SW480 (cell line): ENCODE measurements at places on chromosomes 2 and 18.

- DNase-seq = no peak
Observed at GRCh38 chr18:73924836-73925235, 222.8 kb downstream of the FBXO15 start.

DNA sequence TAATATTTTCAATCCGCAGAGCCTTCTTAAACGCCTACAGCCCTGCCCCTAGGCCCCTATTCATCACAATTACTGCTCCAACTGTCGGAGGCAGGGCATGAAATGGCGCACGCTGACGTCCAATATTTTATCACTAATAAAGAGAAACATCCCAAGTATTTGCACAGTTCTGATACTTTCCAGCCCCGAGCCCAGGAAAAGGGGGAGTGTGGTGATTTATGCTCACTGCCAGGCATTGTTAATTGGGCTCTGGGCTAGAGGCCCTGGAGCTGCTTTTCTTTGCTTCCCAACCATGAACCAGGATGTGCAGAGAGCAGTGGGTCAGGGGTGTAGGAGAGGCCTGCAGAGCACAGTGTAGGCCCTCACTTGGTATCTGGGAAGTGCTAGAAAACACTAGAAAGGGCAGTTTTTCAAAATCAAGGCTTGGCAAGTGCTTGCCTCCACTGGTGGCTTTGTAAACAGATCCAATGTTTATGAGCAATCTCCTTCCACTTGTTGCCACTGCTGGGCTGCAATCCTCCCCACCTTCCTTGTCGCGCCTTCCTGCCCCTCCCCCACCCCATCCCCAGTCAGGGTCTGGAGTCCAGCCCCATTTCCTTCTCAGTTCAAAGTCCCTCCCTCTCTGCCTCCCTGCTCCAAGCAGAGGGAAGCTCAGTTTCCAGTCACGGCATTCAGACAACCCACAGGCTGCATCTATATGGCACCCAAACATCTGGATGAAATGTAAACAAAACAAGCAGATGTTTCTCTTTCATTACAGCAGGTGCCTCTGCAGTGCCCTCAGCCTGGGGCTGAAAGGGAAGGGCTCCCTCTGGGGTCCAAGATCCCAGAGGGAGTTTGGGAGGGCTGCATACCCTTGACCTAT is 83.9 kb upstream of the PKDCC start:
- peak; percentile 7 for DNase-seq

DNA sequence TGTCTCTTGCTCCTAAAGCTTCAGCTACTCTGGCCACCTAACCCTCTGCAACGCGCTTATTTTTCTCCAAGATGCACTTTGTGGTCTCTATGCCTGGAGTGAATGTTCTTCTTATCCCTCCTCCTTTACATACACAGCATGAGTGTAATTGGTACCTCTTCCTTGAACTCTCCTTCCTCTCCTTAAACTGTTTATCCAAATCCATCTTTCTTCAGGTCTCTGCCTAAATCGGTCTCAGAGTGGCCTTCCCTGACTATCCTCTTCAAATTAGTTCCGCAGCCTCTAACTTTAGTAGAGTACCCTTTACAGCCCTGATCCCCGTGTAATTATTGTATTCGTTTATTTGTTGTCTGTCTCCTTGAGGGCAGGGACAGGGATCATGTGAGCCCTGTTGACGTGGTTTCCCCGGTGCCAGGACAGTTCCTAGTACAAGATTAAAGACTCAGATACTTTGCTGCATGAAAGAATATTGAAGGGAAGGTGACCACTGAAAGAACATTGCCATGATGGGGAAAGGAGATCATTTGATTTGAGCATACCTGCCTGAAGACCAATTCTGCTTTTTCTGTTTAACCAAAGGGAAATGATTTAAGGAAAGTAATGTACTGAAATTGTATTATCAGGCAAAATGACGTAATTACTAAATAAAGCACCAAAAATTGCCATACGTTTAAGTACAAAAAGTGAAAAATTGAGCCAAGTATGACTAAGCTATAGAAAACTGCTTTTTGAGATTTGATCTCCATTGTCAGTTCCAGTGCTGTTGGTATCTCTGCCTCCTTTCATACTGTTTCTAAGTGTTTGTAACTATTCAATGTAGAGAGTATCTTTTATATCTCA is 1.2 kb downstream of the CNOT9 start:
- peak; percentile 13 for DNase-seq

GRCh38 chr2:215755641-215756345 is 257.6 kb downstream of the MREG start:
- no peak for DNase-seq

DNA sequence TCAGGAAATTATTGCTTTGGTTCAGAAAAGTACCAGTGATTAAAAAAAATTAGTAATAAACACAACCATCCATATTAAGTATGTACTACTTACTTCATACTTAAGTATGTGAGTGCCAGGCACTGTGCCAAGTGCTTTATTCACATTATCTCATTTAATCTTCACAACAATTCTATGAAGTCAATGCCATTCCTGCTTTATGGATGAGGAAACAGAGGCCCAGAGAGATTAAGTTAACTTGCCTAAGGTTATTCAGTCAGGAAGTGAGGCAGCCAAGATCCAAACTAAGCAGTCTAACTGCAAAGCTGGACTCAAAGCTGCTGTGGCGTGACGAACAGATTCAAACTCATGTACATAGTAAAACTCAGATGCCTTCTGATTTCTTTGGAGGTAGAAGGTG is 22.3 kb downstream of the DTNB start:
- DNase-seq = no peak

DNA sequence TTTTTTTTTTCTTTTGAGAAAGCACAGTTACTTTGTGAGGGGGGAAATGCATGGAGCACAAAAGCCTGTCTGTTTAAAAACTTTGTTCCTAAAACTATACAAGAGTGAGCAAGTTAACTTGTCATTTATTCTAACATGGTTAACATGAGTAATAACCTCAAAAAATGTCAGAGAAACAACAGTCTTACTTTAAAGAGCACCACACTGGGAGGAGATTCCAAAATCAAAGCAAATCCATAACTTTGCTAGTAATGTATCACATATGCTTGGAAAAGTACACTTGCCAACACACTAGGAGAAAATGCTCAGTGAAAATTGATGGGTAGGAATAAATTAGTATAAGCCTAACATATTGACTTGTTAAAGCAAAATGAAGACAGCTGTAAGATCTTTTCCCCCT is 157.1 kb downstream of the PRPF40A start:
- DNase-seq = no peak

DNA sequence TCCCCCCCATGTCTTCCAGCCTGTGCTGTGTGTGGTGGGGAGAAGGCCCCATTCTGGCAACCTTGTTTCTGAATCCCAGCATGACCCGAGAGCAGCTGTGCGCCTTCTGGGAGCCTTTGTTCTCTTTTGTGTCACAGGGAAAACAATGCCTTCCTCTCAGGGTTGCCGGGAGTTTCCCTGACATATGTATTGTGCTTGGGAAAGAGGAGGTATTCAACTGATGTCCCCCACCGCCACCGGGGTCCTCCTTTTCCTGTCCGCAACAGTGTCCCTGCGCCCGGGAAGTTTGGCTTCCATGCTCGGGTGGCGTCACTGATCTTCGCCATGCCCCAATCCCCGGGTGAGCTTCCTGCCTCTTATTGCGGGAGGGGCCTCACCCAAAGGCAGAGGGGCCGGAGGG is 77.5 kb upstream of the ASB18 start:
- DNase-seq = no peak

GRCh38 chr2:99819766-99820165 is 322.6 kb downstream of the AFF3 start:
- DNase-seq = no peak
